Esophagus muscularis mucosa (tissue), 4 donors: ENCODE measurements at places on chromosomes 1 and 21. TPM values are rescaled to one million over a fixed set of nuclear protein-coding genes. Genes with fewer than 3 reads are reported as not detected.

GRCh38 chr1:216814576-216815259, 91.5 kb upstream of the ESRRG start:
- no peak for DNase-seq

- no peak for DNase-seq
Measured at GRCh38 chr1:206455666-206456344, 14.5 kb upstream of the IKBKE start.

DNA sequence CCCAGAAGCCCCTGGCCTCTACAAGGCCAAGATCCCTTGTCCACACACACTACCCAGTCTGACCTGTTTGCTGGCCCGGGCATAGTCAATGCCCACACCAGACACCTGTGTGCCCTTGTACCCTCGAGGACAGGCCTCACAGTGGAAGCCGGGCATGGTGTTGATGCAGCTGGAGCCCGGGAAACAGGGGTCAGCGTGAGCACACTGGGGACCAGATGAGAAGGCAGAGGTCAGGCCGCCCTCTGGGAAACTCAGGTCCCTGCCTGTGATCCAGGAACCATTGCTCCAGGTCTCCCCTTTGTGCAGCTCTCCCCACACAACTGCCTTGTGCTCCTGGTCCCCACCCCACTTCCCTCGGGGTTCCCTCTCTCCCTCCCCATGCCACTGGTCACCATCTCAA, 5.5 kb downstream of the THBS3 start:
- DNase-seq = no peak

The FOXD2 gene
- total RNA-seq = not detected
